ENCODE measurements at places on chromosomes 12 and 14. TPM values are rescaled to one million over a fixed set of nuclear protein-coding genes. Genes with fewer than 3 reads are reported as not detected.
A peak's percentile ranks its signal among the peaks of the same experiment; 100 is the strongest.

The ZNF891 gene
- 6.1 TPM for total RNA-seq

The KRT79 gene
- total RNA-seq: not detected

- peaks cover 9% of the 10 kb centered on the region for H3K4me1 ChIP-seq
- H3K27ac ChIP-seq: no peak overlapping the region
- no peaks in the 10 kb centered on the region for H3K27me3 ChIP-seq
- DNase-seq: no peak
- no peak overlapping the region for H3K4me3 ChIP-seq
- no peaks in the 10 kb centered on the region for H3K36me3 ChIP-seq
Observed at GRCh38 chr14:104196461-104197140, 58.2 kb downstream of the KIF26A start.

The NRL gene
- total RNA-seq: 0.71 TPM

The RECQL gene
- total RNA-seq: 30.8 TPM

The SPX gene
- total RNA-seq: 0.71 TPM

The FAM90A1 gene
- not detected for total RNA-seq

DNA sequence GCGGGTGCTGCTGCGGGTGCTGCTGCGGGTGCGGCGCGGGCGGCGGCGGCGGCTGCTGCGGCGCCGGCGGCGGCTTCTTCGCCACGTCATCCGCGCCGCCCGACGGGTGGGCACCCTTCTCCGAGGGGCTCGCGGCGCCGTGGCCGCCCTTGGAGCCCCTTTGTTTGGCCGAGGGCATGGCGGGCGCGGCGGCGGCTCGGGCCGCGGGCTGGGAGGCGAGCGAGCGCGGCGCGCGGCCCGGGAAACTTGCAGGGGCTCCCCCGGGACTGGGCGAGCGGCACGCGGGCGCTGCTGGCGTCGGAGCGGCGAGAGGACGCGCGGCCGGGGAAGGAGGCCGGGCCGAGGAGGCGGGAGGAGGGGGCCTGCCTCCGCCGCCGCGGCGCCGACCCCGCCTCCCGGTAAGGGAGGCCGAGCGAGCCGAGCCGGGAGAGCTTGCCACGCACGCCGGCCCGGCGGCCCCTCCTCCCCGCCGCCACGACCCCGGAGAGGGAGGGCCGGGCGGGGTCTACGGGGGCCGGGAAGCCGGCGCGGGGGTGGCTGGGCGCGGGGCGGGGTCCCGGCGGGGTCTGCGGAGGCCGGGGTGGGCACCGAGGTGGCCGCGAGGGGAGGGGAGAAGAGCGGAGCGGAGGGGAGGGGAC is at the start of gene CKAP4:
TSS of gene CKAP4 (minus strand) at position 347 of the 638 bp plus-strand sequence. CDS start at position 178, 169 bp downstream.
- H3K27ac ChIP-seq: peak within 1 kb of the TSS; percentile 100
- H3K4me3 ChIP-seq: peak within 1 kb of the TSS; percentile 92
- H3K27me3 ChIP-seq: no peaks in the 10 kb centered on the region
- peaks cover 42% of the 10 kb centered on the region for H3K4me1 ChIP-seq
- no peaks in the 10 kb centered on the region for H3K36me3 ChIP-seq

The SOAT2 gene
- not detected for total RNA-seq

DNA sequence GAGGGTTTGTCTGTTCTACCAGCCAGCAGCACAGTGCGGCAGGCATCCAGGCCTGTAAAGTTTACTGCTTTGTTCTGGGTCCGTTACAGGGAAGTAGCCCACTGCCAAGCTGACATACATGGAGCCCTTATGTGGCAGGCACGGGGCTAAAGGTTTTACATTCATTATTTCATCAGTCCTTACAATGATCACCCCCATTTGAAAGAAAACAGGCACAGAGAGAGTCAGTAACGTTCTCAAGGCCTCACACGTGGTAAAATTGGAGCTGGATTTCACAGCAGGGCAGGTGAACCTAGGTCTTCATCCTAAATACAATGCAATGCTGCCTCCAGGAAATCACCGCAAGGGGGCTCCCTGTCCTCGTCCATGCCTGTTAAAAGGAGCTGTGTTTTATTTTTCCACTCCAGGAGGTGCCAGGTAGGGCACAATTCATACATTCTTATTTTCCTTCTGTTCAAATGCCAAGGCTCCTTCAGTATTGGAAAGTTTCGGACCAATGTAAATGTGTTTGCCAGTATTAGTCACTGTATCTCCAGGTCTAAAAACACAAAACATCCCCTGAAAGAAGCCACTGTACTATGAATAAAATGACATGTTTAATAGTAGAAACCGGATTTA is 172.2 kb upstream of the GZMB start:
- no peaks in the 10 kb centered on the region for H3K36me3 ChIP-seq
- H3K4me1 ChIP-seq: no peaks in the 10 kb centered on the region
- H3K4me3 ChIP-seq: no peak overlapping the region

The SLC6A12 gene
- not detected for total RNA-seq

DNA sequence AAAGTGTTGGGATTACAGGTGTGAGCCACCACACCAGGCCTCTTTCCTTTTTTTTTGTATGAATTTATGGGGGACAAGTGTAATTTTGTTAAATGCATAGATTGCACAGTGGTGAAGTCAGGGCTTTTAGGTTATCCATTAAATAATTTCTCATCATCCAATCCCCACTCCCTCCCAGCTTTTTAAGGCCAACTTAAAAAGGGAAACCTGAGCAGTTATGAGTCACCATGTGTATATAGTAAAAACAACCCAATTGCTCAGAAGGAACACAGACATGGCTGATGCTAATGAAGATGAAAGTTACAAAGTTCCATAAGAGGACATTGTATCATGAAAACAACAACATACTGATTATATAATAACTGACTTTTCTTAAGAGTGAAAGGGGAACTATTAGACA is 25.6 kb upstream of the ARID2 start:
- no peaks in the 10 kb centered on the region for H3K36me3 ChIP-seq
- H3K4me3 ChIP-seq: no peak overlapping the region
- H3K4me1 ChIP-seq: peaks cover 13% of the 10 kb centered on the region
- no peaks in the 10 kb centered on the region for H3K27me3 ChIP-seq
- DNase-seq: no peak
- H3K27ac ChIP-seq: no peak overlapping the region

GRCh38 chr14:50084666-50085065 is 31.7 kb downstream of the VCPKMT start:
- H3K27ac ChIP-seq: no peak overlapping the region
- no peak overlapping the region for H3K4me3 ChIP-seq
- no peaks in the 10 kb centered on the region for H3K27me3 ChIP-seq
- H3K36me3 ChIP-seq: no peaks in the 10 kb centered on the region

Measured in sigmoid colon (tissue), 7 donors.